ENCODE measurements at places on chromosomes 6 and 20.

DNA sequence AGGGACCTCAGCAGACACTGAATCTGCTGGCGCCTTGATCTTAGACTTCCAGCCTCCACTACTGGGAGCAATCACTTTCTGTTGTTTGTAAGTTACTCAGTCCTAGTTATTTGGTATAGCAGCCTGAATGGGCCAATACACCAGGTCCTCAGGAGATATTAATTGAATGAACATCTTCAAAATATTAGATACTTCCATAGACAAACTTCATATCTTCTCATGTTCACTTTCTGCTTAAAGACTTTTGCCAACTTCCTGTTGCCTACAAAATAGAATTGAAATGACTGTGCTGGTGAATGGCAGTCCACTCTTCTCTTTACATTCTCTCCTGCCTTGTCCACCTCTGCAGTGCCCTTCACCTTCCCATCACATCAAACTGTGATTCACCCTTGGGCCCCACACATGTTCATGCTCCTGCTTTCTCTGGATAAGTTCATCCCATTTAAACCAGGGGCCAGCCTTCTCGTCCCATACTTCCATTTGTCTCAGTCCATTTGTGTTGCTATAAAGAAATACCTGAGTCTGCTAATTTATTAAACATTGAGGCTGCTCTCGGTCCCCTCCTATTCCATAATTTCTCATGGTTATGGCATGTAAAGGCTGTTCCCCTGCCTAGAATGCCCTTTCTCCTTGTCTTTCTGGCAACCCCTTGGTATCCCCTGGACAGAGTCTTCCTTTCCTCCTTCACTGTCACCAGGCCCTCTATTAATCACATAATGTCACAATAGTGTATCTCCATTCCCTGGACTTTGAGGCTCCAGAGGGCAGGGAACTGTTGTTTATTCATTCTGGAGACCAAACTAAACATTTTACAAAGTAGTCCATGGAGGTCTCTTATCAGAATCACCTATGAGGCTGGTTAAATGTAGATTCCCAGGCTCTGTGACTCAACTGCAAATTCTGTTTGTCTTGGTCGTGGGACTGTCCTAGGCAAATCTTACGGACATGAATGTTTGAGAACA is 148.3 kb upstream of the TMEM170B start:
- no peak for DNase-seq

- no peak for DNase-seq
These were observed 118.1 kb downstream of the SYNDIG1 start for GRCh38 chr20:24587384-24588046.

DNA sequence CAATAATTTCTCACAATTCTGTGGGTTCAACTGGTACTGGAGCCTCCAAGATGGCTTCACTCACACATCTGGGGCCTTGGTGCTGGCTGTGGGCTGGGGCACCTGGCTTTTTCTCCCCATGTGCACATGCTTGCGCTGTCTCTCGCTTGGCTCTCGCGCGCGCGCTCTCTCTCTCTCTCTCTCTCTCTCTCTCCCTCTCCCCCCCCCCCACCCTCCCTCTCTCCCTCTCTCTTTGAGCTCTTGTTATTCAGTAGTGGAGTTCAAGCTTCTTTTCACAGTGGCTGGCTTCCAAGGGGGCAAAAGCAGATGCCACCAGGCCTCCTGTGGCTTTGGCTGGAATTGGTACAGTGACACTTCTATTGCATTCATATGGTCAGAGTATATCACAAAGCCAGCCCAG is 10.8 kb upstream of the TBCC start:
- DNase-seq, result no peak

DNA sequence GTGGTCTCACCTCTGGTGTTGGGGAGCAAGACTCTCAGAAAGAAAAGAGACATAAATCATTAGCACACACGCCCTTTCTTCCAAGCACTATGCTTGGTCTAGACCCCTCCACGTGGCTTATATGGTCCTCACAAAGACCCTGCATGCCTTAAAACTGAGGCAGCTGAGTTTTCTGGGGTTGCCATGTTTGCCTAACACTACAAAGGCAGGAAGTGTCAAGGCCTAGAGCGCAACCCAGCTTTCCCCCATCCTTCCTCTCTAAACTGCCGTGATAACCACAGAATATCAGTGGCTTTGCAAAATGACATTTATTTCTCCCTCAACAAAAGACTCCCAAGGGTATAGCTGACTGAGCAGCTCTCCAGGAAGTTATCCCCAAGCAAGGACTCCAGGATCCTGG is 146.5 kb upstream of the TOP1 start:
- no peak for DNase-seq

DNA sequence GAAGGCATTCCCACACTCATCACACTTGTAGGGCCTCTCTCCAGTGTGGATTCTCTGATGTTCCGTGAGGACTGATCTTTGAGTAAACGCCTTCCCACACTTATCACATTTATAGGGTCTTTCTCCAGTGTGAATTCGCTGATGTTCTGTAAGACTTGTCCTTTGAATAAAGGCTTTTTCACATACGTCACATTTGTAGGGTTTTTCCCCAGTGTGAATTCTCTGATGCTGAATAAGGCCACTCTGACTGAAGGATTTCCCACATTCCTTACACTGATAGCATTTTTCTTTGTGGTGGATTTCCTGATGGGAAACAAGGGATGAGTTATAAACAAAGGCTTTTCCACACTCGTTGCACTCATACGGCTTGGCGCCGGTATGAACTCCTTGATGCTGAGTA is 8.9 kb downstream of the ZSCAN12 start:
- DNase-seq, result no peak

DNA sequence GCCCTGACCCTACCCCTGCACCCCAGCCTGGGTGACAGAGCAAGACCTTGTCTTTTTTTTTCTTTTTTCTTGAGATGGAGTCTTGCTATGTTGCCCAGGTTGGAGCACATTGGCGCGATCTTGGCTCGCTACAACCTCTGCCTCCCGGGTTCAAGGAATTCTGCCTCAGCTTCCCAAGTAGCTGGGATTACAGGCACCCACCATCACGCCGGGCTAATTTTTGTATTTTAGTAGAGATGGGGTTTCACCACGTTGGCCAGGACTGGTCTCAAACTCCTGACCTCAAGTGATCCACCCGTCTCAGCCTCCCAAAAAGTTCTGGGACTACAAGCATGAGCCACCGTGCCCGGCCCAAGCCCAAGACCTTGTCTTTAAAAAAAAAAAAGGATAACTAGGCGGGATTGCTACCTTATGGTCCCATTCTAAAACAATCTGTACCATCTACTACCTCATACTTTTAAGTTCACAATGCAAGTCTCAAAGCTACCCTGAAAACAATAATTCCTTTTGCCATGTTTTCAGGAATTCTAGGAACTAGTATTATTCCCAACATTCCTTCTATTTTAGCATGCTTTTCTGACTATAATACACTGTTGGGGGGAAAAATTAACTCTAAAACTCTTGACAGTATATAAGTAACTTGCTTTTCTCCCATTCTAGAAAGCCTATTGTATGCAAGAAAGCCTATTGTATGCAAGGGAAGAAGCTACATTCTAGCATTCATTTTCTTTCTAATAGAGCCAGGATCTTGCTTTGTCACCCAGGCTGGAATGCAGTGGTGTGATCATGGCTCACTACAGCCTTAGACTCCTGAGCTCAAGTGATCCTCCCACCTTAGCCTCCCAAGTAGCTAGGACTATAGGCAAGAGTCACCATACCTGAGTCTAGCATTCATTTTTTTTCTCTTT is 6.6 kb downstream of the TUBB start:
- no peak for DNase-seq

DNA sequence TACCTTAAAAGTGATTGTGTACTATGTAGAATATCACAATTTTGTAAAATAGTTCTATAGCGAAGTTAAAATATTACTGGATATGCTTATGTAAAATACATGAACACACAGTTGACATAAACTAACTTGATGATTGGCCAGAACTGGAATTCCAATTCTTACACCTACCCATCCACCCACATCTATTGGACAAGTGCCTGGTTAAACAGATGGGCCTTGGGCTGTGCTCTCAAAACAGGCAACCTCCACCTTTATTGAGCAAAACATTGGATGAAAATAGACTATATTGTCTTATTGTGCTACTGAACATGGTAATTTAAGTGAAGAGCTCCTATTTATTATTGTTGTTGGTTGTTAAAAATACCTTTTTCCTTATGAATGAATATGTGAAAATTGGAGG is 154.0 kb upstream of the FLRT3 start:
- no peak for DNase-seq

DNA sequence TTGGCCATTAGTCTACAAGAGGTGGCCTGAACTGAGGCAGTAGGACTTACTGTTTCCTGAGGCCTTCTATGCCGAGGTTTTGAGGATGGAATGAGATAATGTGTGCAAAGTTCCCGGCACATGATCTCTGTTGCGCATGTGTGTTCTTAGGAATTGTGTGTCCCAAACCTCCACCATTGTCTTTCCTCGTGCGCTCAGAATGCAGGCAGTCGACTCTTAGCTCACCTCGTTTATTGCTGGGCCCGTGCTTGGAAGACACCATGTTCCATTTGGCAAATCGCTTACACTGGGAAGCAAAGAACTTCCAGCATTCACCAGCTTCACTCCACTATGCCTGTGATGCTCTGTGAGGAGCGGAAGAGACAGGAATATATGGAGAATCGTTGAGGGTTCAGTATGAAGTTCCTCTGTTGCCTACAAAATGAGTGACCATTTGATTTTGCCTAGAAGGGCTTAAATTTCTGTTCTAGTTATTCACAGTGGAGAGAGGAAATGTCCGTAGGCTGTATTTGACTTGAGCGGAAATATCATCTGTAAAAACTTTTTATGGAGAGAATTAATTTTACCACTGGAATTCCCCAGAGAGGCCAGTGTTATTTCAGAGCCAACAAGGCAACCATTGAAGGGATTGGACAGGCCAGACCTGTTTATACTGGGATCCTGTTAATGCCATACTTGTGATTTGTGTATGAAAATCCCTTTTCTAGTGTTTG is 75.7 kb upstream of the CLDN20 start:
- DNase-seq, result no peak

- no peak for DNase-seq
These were observed 698 bp upstream of the LRP11 start for GRCh38 chr6:149864578-149865535.

- no peak for DNase-seq
These were observed 16.6 kb downstream of the TGM2 start for GRCh38 chr20:38148328-38149102.

- DNase-seq, result no peak
These were observed 41.0 kb downstream of the GPLD1 start for GRCh38 chr6:24448396-24448795.

All from activated T-cell treated with anti-CD3 and anti-CD28 coated beads for 24 hours (primary cell).